Neural crest cell (in vitro differentiated cells): ENCODE measurements at places on chromosomes 4 and X. TPM values are rescaled to one million over a fixed set of nuclear protein-coding genes. Genes with fewer than 3 reads are reported as not detected.

DNA sequence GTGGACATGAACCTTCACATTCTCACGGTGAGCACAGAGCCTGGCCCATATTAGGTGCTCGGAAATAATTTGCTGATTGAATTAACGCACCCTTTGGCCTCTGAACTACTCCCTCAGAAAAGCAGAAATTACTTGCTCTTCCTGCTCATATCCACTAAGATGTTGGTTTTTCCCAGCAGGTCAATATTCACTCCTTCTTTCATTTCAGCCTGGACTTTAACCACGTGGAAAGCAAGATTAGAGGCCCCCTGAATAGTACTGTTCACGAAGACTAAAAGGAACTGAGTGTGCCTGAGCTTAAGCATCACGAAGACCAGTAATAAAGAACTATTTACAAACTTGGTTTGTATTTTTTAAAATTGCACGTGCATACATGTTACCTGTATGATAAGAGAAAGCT, 9.9 kb downstream of the MTNR1A start:
- H3K4me3 ChIP-seq = no peak overlapping the region
- peaks cover 12% of the 10 kb centered on the region for H3K27me3 ChIP-seq
- H3K36me3 ChIP-seq = peaks cover 3% of the 10 kb centered on the region
- H3K27ac ChIP-seq = no peak overlapping the region
- H3K4me1 ChIP-seq = no peaks in the 10 kb centered on the region
- no peak for DNase-seq

Gene FAM241A
- 0.07 and 0.09 TPM in 2 replicates for total RNA-seq

Gene UCP1
- total RNA-seq = not detected in 2 replicates

GRCh38 chr4:98555798-98556445, 102.5 kb downstream of the TSPAN5 start:
- H3K4me1 ChIP-seq = peaks cover 47% of the 10 kb centered on the region
- no peaks in the 10 kb centered on the region for H3K27me3 ChIP-seq
- DNase-seq = no peak
- H3K27ac ChIP-seq = peak overlapping the region; percentile 44
- no peak overlapping the region for H3K4me3 ChIP-seq
- peaks cover 12% of the 10 kb centered on the region for H3K36me3 ChIP-seq

Gene CAPN6
- total RNA-seq = 0.75 and 0.82 TPM in 2 replicates

DNA sequence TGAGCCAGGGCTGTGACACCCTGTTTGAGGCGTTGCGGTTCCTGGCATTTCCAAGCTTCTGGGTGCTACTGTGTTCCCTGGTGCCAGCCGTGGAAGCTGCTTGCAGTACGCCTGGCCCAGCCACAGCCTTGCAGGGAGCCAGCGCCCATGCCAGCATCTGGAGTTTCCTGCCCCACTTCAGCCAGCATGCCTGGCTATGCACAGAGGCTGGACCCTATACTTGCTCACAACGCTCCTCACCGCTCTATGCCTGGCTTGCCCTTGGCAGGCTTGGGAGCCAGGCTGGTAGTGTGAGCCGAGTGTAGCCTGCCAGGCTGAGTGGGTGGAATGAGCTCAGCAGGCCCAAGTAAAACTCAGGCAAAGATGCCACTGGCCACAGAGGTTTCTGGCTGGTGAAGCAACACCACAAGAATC, 22.4 kb downstream of the PRRG1 start:
- H3K27ac ChIP-seq = no peak overlapping the region
- H3K4me1 ChIP-seq = peaks cover 6% of the 10 kb centered on the region
- H3K36me3 ChIP-seq = peaks cover 6% of the 10 kb centered on the region
- DNase-seq = no peak
- no peak overlapping the region for H3K4me3 ChIP-seq

DNA sequence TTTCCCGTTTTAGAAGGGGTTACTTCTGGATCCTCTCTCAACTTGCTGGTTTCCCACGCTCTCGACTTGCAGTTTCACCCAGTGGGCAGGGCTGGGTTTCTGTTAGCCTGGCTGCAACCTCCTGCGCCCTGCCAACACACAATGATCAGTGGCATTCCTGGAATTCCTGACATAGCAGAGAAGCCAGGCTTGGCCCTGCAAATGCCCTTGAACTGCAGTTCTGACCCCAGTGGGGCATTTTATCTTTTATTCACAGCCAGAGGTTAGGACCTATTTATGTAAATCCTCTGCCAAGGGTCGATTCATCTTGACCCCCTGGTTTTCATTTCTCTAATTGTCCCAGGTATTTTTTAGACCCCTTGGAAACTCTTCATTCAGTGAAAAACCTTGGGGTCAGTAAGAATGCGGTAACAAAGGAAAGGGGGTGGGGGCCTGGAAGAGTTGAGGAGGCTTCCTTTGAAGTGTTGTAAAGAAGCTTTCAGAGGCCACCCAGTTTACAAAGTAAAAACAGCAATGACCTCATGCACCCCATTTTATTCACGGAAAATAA, 217.6 kb downstream of the ZNF674 start:
- H3K4me1 ChIP-seq = peaks cover 19% of the 10 kb centered on the region
- peak overlapping the region; percentile 23 for H3K4me3 ChIP-seq
- peak; percentile 3 for DNase-seq
- peak overlapping the region; percentile 76 for H3K27ac ChIP-seq
- H3K36me3 ChIP-seq = no peaks in the 10 kb centered on the region

- H3K36me3 ChIP-seq = no peaks in the 10 kb centered on the region
- DNase-seq = no peak
- no peak overlapping the region for H3K4me3 ChIP-seq
Observed at GRCh38 chr4:93092765-93093164, 735.8 kb upstream of the ATOH1 start.

- no peaks in the 10 kb centered on the region for H3K4me1 ChIP-seq
- peaks cover 11% of the 10 kb centered on the region for H3K36me3 ChIP-seq
- H3K27ac ChIP-seq = no peak overlapping the region
- no peak for DNase-seq
- no peak overlapping the region for H3K4me3 ChIP-seq
Observed at GRCh38 chr4:144384408-144384807, 243.9 kb upstream of the GYPA start.

Gene IL15
- not detected in 2 replicates for total RNA-seq

DNA sequence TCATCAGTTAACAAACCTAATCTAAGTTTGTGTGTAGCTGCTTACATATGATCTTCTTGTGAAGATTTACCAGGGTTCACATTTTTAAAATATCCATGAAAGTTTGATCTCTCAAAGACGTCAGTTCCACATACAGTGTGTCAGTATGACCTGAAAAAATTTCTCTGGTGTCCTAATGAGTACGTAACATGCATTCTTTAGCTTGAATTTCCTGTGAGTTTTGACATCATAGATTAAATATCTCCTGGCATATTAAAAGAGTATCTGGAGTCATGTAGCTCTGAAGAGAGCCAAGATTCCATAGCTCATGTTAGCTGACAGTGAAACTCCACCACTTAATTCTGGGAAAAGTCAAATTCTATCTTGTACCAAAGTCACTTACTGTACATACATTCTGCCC, 43.9 kb upstream of the PDLIM5 start:
- peaks cover 3% of the 10 kb centered on the region for H3K27me3 ChIP-seq
- H3K36me3 ChIP-seq = no peaks in the 10 kb centered on the region
- peaks cover 4% of the 10 kb centered on the region for H3K4me1 ChIP-seq
- no peak for DNase-seq
- no peak overlapping the region for H3K27ac ChIP-seq
- H3K4me3 ChIP-seq = no peak overlapping the region

DNA sequence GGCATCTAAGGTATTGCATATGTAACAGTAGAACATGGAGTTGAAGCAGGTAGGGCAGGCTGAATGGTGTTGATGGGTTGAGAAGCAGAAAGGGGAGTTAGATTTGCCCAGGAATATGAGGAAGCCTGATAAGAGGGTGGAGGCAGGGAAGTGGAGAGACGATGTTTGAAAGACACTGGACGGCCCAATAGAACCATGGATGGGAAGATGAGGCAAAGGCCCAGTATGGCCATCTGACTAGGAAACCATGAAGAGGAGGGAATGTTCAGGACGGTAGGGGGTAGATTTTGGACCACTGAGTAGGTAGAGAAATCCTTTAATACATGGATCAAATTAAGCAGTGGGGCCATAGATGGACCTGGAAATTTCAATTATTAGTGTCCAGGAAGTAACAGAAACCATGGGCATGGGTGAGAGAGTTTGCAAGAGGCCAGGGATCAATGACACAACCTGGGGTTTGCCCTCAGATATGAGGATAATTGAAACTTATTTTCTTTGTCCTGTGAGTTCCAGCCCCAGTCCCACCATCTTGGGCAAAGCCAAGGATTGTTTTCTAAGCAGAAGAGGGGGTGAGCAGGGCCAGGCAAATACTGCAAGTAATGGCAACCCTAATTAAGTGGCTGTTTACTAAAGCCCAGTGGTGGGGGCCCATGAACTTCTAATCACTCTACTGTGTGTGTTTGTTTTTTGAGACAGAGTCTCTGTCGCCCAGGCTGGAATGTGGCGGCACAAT, 2.5 kb upstream of the USP11 start:
- no peak for DNase-seq
- peaks cover 5% of the 10 kb centered on the region for H3K27me3 ChIP-seq
- peak overlapping the region; percentile 93 for H3K27ac ChIP-seq
- H3K4me3 ChIP-seq = peak overlapping the region; percentile 97
- H3K4me1 ChIP-seq = peaks cover 38% of the 10 kb centered on the region

Gene LDB2
- total RNA-seq = 9.6 and 12.7 TPM in 2 replicates

Gene DCLK2
- 29.2 and 30.1 TPM in 2 replicates for total RNA-seq

DNA sequence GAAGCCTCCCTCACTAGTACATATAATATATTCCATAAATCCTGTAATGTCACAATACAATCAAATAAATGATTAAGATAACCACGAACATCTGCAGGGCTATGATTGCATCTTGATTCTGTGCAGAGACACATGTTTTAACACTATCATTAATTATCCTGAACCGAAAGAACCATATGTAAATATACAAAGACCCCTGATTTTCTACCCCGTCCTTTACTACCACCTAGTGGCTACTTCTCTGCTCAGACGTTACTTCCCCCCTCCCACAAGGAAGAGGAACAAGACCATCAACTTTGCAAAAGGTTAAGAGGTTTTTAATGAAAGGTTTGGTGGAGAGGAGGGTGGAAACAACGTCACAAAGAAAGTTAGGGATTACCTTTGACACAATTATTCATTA, 134.0 kb downstream of the COL4A6 start:
- no peaks in the 10 kb centered on the region for H3K27me3 ChIP-seq
- no peak for DNase-seq
- H3K4me1 ChIP-seq = peaks cover 11% of the 10 kb centered on the region
- H3K4me3 ChIP-seq = no peak overlapping the region

GRCh38 chr4:173371292-173372192, 788 bp downstream of the SAP30 start:
- H3K4me1 ChIP-seq = peaks cover 38% of the 10 kb centered on the region
- peaks cover 4% of the 10 kb centered on the region for H3K36me3 ChIP-seq
- H3K27ac ChIP-seq = peak overlapping the region; percentile 100
- H3K27me3 ChIP-seq = no peaks in the 10 kb centered on the region
- H3K4me3 ChIP-seq = peak overlapping the region; percentile 100
- peak; percentile 61 for DNase-seq

DNA sequence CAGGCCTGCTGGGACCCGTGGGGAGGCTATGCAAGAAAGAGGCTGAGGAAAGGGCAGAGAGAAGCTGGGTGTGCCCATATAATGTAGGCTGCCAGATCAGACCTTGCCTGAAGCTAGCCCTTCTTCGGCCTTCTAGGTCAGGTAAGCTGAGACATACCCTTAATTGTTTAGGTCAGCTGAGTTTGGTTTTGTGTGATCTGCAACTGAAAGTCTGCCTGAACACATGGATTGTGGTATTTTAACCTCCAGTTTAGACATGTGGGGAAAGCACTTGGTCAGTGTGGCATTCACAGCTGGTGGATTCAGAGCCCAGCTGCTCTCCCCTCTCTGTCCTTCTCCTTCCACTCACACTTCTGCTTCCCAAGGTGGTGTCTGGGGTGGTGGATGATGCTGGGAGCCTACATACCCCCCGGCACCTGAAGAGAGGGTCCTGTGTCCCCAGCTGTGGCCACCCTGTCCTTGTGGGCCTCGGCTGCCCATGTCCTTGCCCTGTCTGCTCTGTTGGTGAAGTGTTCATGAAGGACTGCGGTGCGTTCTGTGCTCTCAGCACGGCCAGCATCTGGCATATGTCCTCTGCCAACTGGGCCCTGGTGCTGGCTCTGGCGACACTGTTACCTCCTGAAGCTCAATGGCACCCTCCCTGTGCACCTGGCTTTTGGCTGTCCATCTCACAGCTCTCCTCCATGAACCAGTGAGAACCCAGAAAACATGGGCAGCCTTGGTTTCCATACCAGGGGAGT, 82.1 kb downstream of the NAT8L start:
- no peaks in the 10 kb centered on the region for H3K27me3 ChIP-seq
- H3K36me3 ChIP-seq = no peaks in the 10 kb centered on the region
- H3K4me3 ChIP-seq = peak overlapping the region; percentile 36
- H3K27ac ChIP-seq = peak overlapping the region; percentile 87
- DNase-seq = no peak

DNA sequence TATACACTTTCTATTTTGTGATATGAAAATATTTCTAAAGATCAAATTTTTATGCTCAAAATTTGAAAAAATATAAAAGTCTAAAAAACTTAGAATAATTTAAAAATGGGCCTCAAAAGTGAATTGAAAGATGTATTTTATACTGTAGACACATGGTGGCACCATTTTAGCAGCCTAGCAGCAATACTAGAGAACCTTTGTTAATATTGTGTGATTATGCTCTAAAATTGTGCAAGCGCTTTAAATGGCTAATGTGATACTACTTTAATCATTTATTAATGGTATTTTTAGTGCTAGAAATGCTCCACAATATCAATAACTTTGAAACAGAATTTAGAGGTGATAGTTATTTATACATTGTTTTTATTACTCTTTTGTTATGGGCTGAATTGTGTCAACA, 3.7 kb upstream of the GUF1 start:
- H3K27me3 ChIP-seq = peaks cover 28% of the 10 kb centered on the region
- H3K36me3 ChIP-seq = no peaks in the 10 kb centered on the region
- DNase-seq = no peak
- H3K4me3 ChIP-seq = no peak overlapping the region

GRCh38 chr4:26687728-26688127, 103.8 kb downstream of the TBC1D19 start:
- H3K4me3 ChIP-seq = no peak overlapping the region
- DNase-seq = no peak
- H3K27ac ChIP-seq = no peak overlapping the region
- H3K4me1 ChIP-seq = no peaks in the 10 kb centered on the region
- H3K36me3 ChIP-seq = peaks cover 31% of the 10 kb centered on the region
